Right ventricle myocardium superior (tissue), 1 donor: ENCODE measurements at places on chromosomes 7 and 10. TPM values are rescaled to one million over a fixed set of nuclear protein-coding genes. Genes with fewer than 3 reads are reported as not detected.

DNA sequence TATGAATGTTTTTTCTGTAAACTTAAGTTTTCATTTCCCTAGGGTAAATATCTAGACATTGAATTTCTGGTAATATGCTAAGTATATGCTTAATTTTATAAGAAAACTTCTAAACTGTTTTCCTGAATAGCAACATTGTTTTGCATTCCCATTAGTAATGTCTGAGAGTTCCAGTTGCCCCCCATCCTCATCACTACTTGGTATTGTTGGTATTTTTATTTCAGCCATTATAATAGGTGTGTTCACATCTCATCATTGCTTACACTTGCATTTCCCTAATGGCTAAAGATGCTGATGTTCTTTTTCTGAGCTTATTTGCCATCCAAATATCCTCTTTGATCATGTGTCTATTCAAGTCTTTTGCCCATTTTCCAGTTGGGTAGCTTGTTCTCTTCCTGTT is 269.6 kb downstream of the KCNMA1 start:
- no peak for DNase-seq

DNA sequence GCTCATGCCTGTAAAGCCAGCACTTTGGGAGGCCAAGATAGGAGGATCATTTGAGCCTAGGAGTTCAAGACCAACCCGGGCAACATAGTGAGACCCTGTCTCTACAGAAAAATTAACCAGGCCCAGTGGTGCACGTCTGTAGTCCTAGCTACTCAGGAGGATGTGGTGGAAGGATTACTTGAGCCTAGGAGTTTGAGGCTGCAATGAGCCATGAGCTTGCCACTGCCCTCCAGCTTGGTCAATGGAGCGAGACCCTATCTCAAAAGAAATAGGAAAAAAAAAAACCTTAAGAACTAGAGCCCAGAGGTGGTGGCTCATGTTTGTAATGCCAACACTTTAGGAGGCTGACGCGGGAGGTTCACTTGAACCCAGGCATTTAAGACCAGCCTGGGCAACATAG is 2.2 kb downstream of the STRA8 start:
- DNase-seq = no peak

DNA sequence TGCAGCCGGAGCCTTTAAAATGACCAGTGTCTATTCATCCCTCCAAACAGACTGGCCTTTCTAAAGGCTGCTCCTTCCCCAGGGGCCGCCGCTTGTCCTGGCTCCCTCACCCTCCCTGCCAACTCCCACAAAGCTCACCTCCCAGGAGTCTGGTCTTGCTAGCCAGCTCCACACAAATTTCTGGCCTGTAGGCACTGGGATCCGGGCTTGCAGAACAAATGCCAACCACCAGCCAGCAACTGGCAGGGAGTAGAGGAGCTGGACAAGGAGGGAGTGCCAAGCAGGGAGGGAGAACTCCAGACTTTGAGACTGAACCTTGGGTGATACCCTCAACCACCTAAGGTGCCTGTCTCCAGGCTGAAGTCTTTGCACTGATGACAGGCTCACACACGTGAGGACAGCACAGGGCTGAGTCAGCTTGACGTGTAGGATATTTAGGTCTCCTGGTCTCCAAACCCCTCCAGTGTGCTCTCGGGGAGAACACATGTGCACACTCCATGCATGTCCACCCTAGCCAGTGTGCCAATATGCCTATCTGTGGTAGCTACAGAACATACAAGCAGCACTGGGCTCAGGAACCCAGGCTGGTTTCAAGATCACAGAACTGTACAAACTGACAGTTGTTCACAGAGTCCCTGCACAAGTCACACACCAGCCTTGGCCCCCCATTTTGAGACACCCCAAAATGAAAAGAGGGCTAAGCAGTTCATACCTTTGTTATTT is 6.0 kb downstream of the PAX2 start:
- no peak for DNase-seq

GRCh38 chr7:116432527-116432916 is 67.0 kb upstream of the CAV2 start:
- DNase-seq = no peak

DNA sequence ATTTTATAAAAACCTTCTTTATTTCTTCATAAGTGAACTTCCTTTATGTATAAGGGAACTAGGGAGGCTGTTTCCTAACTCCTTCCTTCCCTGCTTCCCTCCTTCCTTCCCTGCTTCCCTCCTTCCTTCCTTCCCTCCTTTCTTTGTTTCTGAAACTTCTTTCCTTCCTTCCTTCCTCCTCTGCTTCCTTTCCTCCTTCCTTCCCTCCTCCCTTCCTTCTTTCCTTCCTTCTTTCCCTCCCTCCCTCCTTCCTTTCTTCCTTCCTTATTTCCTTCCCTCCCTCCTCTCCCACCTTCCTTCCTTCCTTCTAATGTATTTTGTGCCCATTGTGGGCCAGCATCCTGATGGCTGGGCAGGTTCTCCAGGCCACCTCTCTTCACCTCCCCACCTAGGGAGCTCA is 26.8 kb upstream of the UCN3 start:
- DNase-seq = no peak

GRCh38 chr7:138926241-138926612 is 55.0 kb downstream of the KIAA1549 start:
- no peak for DNase-seq

DNA sequence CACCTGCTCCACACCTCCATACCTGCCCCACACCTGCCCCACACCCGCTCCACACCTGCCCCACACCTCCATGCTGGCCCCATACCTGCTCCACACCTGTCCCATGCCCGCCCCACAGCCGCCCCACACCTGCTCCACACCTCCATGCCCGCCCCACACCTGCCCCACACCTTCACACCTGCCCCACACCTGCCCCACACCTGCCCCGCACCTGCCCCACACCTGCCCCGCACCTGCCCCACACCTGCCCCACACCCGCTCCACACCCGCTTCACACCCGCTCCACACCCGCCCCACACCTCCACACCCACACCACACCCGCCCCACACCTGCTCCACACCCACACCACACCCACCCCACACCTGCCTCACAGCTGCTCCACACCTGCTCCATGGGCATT is 53.0 kb downstream of the PARP12 start:
- DNase-seq = no peak

GRCh38 chr10:110860576-110861241 is 11.0 kb upstream of the PDCD4 start:
- DNase-seq = no peak

- DNase-seq = no peak
Measured at GRCh38 chr7:11642276-11642675, 189.7 kb downstream of the THSD7A start.

Gene SMO
- 5.0 TPM for total RNA-seq

Gene TDRD1
- 5.8 TPM for total RNA-seq

Gene HOXA13
- not detected for total RNA-seq

Gene PWWP2B
- 23.0 TPM for total RNA-seq

Gene SLC26A5
- not detected for total RNA-seq

Gene BTBD16
- total RNA-seq = not detected

Gene MOGAT3
- not detected for total RNA-seq
